ENCODE measurements at places on chromosomes 4 and X.

DNA sequence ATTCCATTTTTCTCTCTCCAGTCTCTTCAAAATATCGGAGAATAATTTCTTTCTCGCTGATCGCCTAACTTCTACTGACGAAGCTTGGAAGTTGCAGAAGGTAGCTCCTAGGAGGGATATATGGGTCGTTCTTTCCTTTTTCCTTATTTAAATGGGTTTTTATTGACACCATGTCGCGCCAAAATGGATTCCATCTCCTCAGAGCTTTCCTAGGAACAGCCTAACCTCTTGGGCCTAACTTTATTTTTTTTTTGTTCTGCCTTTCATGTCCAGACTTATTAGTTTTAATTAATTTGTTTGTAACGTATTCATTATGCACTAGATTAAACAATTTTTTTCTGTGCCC lies 359.4 kb upstream of the ZCCHC13 start:
- DNase-seq = no peak

GRCh38 chr4:180028682-180029081 lies 2214.5 kb upstream of the TENM3 start:
- no peak for DNase-seq

GRCh38 chrX:131257367-131257766 lies 31.7 kb downstream of the IGSF1 start:
- DNase-seq = no peak

DNA sequence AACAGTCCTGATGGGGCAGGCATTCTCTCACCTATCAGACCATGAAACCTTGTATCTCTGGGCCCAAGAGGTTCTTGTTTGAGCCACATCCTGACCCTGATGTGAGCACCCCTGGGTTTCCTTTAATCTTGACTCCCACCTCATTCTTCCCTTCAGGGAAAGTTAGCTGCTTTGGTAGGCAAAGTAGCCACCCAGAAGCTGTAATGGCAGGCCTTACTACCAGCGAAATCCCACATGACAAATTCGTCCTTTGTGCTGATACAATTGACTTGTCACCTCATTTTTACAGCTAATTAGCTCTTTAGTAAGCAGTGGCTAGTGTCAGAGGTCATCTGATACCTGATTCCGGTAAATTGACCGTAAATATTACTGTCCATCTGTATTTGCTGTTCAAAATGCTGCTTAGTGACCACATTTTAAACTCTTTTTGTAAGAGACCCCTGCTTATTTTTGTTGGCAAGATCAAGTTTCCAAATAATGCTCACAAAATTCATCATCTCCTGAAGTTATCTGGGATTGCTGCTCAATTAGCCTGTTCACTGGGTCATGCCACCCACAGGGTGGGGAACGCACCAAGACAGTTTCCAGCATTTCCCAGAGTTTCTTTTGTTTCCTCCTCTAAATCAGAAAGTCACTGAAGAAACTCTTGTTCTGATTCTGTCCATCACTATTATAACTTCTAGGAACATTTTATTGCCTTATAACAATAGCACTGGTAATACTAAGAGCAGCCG lies 329.7 kb downstream of the GPAT3 start:
- DNase-seq = no peak

GRCh38 chr4:182554736-182555135 lies 311.5 kb downstream of the TENM3 start:
- DNase-seq = no peak

DNA sequence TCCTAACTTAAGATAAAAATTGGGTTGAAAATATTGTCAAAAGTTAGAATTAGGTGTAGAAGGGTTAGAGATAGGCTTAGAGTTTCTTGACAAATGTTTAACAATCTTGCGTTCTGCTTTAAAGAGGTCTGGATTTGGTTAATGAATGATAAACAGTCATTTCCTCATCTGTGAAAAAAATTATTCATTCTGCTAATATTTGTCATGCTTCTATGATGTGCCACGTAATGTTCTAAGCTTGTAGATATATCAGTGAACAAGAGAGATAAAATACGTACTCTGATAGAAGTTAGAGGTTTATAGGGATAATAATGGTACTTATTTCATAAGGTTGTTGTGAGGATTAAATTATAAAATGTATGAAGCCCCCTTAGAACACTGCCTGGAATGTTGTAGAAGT lies 443.0 kb upstream of the GALNT7 start:
- DNase-seq = no peak

- no peak for DNase-seq
These were observed 172.2 kb upstream of the TECRL start for GRCh38 chr4:64581422-64581821.

DNA sequence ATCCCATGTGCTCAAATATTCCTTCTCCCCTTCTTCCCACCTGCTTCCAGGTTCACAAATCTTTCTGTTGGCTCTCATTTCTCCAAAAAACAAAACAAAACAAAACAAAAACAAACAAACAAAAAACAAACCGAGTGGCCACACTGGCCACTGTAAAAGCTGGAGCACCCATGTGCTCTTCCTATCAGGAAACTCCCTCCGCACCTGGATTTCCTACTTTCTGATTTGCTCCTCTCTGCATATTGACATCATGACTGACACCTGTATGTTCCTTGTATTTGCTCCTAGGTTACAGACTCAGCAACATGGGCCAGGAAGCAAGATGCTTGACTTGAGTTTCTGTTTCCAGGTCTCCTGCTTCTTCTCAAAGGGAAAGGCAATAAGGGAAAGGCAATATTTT lies 258.8 kb downstream of the GPC3 start:
- no peak for DNase-seq

GRCh38 chr4:86451560-86452330 lies 91.9 kb upstream of the MAPK10 start:
- DNase-seq = no peak

GRCh38 chr4:77089866-77090265 lies 14.1 kb upstream of the CCNI start:
- DNase-seq = no peak

- no peak for DNase-seq
These were observed 23.4 kb downstream of the STK26 start for GRCh38 chrX:132046533-132046932.

DNA sequence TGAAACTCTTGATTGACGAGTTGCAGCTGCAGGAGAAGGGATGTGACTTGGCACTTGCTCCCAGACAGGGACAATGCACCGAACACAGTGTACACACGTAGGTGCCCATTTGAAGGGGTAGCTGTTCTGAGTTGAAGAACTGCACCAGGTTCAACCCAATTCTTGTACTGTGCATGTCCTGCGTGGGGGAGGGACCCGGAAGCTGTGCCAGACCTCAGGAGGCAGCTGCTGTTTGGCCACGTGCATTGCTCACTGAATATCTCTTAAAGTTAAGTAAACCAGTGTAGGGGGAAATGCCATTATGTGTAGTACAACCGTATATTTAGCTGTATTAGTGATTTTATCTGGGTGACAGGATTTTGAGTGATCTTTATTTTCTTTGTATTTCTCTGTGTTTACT lies 12.0 kb upstream of the RBBP7 start:
- DNase-seq = peak; percentile 3

- no peak for DNase-seq
These were observed 40.3 kb downstream of the ATP11C start for GRCh38 chrX:139892512-139892911.

GRCh38 chr4:183038436-183038835 lies 60.6 kb upstream of the WWC2 start:
- DNase-seq = no peak

GRCh38 chr4:144357975-144358374 lies 217.5 kb upstream of the GYPA start:
- no peak for DNase-seq

DNA sequence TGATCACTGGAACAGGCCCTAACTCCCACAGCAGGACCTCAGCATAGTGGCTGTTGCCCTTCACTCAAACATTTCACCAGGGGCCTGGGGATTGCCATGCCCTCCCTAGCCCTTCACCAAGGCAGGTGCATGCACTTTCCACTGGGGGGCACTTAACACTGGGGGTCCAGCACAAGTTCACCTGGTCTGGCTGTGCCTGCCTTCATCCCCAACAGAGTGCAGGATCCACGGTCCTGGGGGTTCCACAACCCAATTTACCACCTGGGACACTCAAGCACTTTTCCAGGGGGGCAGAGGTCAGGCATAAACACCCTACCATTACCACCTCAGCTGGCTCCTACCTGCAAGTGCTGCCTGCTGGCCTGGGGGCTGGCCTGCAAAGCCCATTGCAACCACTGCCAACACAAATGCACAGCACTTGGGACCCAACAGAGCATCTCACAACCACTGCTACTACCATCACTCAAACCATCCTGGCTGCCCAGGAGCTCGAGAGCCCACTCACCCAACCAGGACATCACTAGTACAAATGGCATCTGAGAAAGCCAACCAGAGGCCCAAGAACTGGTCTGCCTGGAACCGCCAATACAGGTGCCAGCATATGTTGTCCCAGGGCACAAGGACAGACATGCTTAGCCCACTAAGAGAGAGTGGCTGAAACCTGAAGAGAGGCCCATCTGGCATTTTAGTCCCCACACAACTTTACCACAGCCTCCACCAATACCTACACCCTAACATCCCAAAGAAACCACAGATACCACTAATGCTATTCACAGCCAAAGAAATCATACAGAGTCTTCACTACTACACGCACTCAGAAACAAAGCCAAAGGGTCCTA lies 43.1 kb downstream of the NAT8L start:
- DNase-seq = no peak

DNA sequence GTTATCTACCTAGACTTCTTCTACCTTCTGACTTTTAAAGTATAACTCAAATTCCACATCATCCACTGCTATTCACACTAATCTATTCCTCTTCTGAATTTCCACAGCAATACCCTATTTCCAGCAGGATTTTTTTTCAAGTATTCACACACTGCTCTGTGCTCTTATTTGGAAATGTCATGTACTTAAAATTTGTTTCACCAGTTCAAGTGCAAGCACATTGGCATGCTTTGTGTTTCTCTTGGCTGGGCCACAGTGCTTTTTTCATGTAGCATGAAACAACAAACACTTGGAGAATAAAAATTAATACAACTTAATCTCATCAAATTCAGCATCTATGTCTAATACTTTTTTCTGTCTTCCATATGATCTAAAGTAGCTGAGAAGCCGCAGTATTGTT lies 161.8 kb upstream of the PCDH18 start:
- DNase-seq = no peak

- DNase-seq = no peak
These were observed 123.5 kb upstream of the JADE1 start for GRCh38 chr4:128686032-128686465.

DNA sequence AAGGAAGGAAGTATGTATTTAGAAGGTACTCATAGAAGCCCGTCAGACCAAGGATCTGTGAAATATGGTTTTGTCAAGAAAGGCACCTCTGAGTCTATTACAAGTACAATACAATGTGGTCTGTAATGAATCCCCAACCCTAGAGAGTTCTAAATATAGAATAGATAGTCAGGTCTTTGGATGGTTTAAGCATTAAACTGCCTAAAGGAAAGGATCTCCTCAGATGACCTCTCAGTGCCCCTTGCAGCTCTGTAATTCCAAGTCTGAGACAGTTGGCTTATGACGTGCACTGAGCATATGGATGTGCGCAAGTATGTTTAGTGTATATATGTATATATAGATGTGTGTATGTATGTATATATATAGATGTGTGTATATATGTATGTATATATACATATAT lies 62.0 kb downstream of the CCSER1 start:
- no peak for DNase-seq

GRCh38 chr4:88610771-88611170 lies 18.5 kb downstream of the HERC3 start:
- DNase-seq = no peak

- DNase-seq = no peak
These were observed 534 bp downstream of the MSX1 start for GRCh38 chr4:4859799-4860599.

- DNase-seq = no peak
These were observed 40.9 kb downstream of the GUCY1B1 start for GRCh38 chr4:155799794-155800123.

- DNase-seq = peak; percentile 66
These were observed 16.0 kb upstream of the UVSSA start for GRCh38 chr4:1330761-1331590.

GRCh38 chr4:166622425-166622977 lies 611.8 kb downstream of the SPOCK3 start:
- no peak for DNase-seq

DNA sequence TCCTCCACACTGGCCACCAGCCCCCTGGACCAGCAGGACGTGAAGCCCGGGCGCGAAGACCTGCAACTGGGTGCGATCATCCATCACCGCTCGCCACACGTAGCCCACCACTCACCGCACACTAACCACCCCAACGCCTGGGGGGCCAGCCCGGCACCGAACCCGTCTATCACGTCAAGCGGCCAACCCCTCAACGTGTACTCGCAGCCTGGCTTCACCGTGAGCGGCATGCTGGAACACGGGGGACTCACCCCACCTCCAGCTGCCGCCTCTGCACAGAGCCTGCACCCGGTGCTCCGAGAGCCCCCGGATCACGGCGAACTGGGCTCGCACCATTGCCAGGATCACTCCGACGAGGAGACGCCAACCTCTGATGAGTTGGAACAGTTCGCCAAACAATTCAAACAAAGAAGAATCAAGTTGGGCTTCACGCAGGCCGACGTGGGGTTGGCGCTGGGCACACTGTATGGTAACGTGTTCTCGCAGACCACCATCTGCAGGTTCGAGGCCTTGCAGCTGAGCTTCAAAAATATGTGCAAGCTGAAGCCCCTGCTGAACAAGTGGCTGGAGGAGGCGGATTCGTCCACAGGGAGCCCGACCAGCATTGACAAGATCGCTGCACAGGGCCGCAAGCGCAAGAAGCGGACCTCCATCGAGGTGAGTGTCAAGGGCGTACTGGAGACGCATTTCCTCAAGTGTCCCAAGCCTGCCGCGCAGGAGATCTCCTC lies 600 bp downstream of the POU3F4 start:
- no peak for DNase-seq

DNA sequence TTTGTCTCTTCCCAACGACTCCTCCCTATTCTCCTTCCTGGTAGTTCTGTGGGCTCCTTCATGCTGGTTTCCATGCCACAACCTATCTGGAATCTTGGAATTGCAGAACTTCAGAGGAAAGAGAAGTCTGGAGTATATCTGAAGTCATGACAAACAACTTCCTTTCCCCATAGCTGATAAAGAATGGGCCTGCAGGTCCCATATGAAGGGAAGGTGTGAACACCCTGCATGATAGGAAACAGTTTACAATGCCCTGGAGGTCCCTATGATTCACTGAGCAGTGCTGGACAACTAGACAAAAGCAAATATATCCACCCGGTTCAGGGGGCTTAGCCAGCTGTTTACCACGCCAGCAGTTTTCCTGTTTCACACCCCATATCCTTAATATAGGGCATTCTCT lies 19.4 kb downstream of the FAM9C start:
- DNase-seq = no peak

DNA sequence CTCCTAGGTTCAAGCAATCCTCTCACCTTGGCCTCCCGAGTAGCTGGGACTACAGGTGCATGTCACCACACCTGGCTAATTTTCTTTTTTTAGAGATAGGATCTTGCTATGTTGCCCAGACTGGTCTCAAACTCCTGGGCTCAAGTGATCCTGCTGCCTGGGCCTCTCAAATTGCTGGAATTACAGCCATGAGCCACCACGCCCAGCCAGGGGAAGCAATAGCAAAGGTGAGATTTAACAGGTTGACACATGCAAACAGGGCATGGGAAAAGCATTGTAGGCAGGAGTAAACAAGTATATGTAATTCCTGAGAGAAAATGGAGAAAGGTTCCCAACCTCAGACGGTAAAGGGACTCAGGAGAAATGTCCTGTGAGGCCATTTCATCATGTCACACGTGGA lies 33.6 kb upstream of the TBL1X start:
- no peak for DNase-seq

GRCh38 chrX:109952985-109953905 lies 49.7 kb upstream of the TMEM164 start:
- DNase-seq = no peak

Data from CD4-positive, alpha-beta T cell treated with Interleukin-4 for 1 hour (primary cell).